Kidney (tissue), 22 donors: ENCODE measurements at places on chromosomes 13 and 19.

DNA sequence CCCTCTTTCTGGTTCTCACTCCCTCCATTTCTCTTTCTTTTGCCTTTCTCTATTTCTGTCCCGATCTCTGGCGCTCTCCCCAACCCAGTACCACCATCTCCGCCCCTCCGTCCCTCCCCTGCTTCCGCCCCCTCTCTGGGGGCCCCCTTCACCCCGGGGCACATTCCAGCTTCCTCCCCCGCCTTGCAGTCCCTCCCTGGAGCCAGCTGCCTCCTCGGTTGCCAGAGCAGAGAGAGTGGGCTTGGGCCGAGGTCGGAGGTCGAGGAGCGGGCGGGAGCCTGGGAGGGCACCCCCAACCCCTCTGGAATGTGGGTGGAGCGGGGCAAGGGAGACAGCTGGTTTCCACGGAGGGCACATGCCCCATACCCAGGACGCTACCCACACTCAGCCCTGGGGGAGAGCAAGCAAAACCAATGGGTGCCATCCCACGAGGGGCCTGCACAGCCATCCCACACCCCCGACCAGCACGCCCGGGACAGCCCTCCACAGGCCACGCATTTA, 6.5 kb upstream of the CIRBP start:
- no peaks in the 10 kb centered on the region for H3K36me3 ChIP-seq
- no peaks in the 10 kb centered on the region for H3K27me3 ChIP-seq
- peak; percentile 87 for DNase-seq
- H3K4me1 ChIP-seq, result peaks cover 39% of the 10 kb centered on the region
- H3K4me3 ChIP-seq, result no peak overlapping the region

GRCh38 chr13:49217962-49218492, 2.1 kb upstream of the MLNR start:
- H3K4me1 ChIP-seq, result no peaks in the 10 kb centered on the region
- H3K36me3 ChIP-seq, result no peaks in the 10 kb centered on the region
- DNase-seq, result no peak
- no peak overlapping the region for H3K4me3 ChIP-seq
- peaks cover 26% of the 10 kb centered on the region for H3K27me3 ChIP-seq

GRCh38 chr13:20772401-20773131, 1.2 kb downstream of the EEF1AKMT1 start:
- no peak for DNase-seq
- no peaks in the 10 kb centered on the region for H3K36me3 ChIP-seq
- H3K27me3 ChIP-seq, result no peaks in the 10 kb centered on the region
- H3K4me3 ChIP-seq, result peak overlapping the region; percentile 88
- no peaks in the 10 kb centered on the region for H3K4me1 ChIP-seq

- H3K4me3 ChIP-seq, result no peak overlapping the region
- DNase-seq, result no peak
- no peaks in the 10 kb centered on the region for H3K4me1 ChIP-seq
- peaks cover 79% of the 10 kb centered on the region for H3K36me3 ChIP-seq
- no peaks in the 10 kb centered on the region for H3K27me3 ChIP-seq
Measured at GRCh38 chr19:19654441-19654840, 9.0 kb downstream of the ATP13A1 start.

- no peaks in the 10 kb centered on the region for H3K4me1 ChIP-seq
- DNase-seq, result no peak
- H3K4me3 ChIP-seq, result no peak overlapping the region
Measured at GRCh38 chr13:60135344-60135743, 28.4 kb downstream of the DIAPH3 start.

- no peak overlapping the region for H3K4me3 ChIP-seq
- H3K36me3 ChIP-seq, result no peaks in the 10 kb centered on the region
- no peak overlapping the region for H3K27ac ChIP-seq
- DNase-seq, result no peak
- H3K4me1 ChIP-seq, result peaks cover 25% of the 10 kb centered on the region
- no peaks in the 10 kb centered on the region for H3K27me3 ChIP-seq
Measured at GRCh38 chr19:43592800-43593350, 3.1 kb downstream of the IRGQ start.

DNA sequence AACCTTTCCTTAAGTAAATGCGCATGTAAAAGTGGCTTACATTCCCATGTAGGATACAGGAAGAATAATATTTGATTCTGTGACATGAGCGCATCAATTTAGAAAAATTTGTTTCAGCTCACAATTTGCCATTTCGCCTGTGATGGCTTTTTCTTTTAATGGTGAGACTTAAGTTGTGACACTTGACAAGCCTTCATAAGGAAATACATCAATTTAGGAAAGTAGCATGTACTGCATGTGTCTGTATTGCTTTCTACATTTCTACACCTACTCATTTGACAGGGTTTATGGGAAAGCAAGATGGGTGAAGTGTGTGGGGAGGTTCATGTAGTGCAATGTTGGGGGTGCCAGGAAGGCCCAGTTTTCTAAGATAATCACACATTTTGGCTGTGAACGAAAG, 12.1 kb upstream of the SCEL start:
- H3K27ac ChIP-seq, result no peak overlapping the region
- no peak for DNase-seq
- no peaks in the 10 kb centered on the region for H3K4me1 ChIP-seq
- no peaks in the 10 kb centered on the region for H3K27me3 ChIP-seq
- H3K4me3 ChIP-seq, result no peak overlapping the region
- no peaks in the 10 kb centered on the region for H3K36me3 ChIP-seq

GRCh38 chr13:61900033-61900432, 484.4 kb upstream of the PCDH20 start:
- no peaks in the 10 kb centered on the region for H3K36me3 ChIP-seq
- no peaks in the 10 kb centered on the region for H3K4me1 ChIP-seq
- H3K27ac ChIP-seq, result no peak overlapping the region
- no peak for DNase-seq
- H3K27me3 ChIP-seq, result no peaks in the 10 kb centered on the region
- H3K4me3 ChIP-seq, result no peak overlapping the region

DNA sequence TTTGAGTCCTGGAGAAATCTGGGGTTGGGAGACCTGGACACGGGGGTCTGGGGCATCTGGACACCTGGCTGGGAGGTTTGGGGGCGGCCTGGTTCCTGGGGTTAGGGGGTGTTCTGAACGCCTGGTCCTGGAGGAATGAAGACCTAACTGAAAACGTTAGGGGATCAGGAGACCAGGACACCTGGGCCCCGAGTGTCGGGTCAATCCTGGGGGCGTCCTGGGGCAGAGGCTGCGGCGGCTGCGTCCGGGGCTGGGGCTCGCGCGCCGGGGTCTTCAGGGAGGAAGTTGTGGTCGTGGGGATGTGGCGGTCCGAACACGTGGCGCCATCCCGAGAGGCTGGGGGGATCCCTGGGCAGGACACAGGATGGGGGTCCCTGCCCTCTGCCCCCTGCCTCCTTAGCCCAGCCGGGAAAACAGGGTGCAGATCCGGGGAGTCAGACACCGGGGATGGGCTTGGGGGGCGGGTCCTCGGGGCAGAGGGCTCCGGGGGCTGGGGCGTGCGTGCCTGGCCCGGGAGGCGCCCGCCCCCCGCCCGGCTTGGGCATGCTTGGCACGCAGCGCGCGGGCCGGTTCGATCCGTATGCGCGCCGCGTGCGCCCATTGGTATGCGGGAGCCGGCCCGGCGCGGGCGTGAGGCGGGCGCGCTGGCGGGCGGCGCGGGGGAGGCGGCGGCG, 632 bp downstream of the NPAS1 start:
- no peaks in the 10 kb centered on the region for H3K36me3 ChIP-seq
- no peak overlapping the region for H3K27ac ChIP-seq
- H3K4me3 ChIP-seq, result no peak overlapping the region

GRCh38 chr19:42276821-42277220, 7.8 kb downstream of the CIC start:
- H3K27me3 ChIP-seq, result no peaks in the 10 kb centered on the region
- no peak overlapping the region for H3K27ac ChIP-seq
- no peak for DNase-seq
- no peak overlapping the region for H3K4me3 ChIP-seq

- peaks cover 12% of the 10 kb centered on the region for H3K4me1 ChIP-seq
- no peaks in the 10 kb centered on the region for H3K27me3 ChIP-seq
- no peak for DNase-seq
- no peak overlapping the region for H3K27ac ChIP-seq
Measured at GRCh38 chr13:112651311-112651710, 38.5 kb upstream of the ATP11A start.

- no peak for DNase-seq
- no peaks in the 10 kb centered on the region for H3K36me3 ChIP-seq
- no peaks in the 10 kb centered on the region for H3K27me3 ChIP-seq
- no peak overlapping the region for H3K4me3 ChIP-seq
Measured at GRCh38 chr13:51465124-51465523, 12.3 kb upstream of the INTS6 start.

GRCh38 chr13:91280801-91281200, 66.7 kb upstream of the MIR17HG start:
- no peak overlapping the region for H3K4me3 ChIP-seq
- DNase-seq, result no peak
- H3K27ac ChIP-seq, result no peak overlapping the region
- no peaks in the 10 kb centered on the region for H3K36me3 ChIP-seq
- no peaks in the 10 kb centered on the region for H3K27me3 ChIP-seq
- H3K4me1 ChIP-seq, result no peaks in the 10 kb centered on the region

DNA sequence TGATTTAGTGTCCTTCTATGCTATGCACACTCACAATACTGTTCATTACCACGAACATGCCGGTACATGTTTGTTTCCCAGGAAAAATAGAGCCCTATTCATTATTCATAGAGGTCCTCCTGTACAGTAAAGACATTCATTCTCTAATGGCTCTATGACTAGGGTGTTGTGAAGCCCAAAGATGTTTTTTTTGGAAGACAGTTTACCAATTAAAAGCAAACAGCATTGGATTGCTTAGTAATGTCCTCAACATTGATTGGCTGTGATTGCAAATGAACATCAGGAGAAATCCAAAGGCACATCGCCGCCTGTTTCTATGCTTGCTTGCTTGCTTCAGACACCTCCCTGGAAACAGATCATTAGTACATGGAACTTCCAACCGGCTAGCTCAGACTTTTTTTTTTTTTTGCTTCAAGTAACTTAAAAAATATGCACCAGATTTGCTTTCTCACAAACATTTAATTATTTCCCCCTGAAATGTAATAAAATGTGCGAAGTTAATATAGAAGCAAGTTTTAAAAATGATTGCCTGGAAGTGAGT, 8.8 kb upstream of the GPC6 start:
- no peak overlapping the region for H3K4me3 ChIP-seq
- H3K27ac ChIP-seq, result no peak overlapping the region
- H3K36me3 ChIP-seq, result no peaks in the 10 kb centered on the region
- no peaks in the 10 kb centered on the region for H3K27me3 ChIP-seq
- no peak for DNase-seq
- H3K4me1 ChIP-seq, result no peaks in the 10 kb centered on the region

GRCh38 chr19:17946965-17947784, 14.4 kb downstream of the CCDC124 start:
- peak overlapping the region; percentile 63 for H3K4me3 ChIP-seq
- H3K27ac ChIP-seq, result no peak overlapping the region
- H3K4me1 ChIP-seq, result peaks cover 5% of the 10 kb centered on the region
- no peaks in the 10 kb centered on the region for H3K36me3 ChIP-seq

DNA sequence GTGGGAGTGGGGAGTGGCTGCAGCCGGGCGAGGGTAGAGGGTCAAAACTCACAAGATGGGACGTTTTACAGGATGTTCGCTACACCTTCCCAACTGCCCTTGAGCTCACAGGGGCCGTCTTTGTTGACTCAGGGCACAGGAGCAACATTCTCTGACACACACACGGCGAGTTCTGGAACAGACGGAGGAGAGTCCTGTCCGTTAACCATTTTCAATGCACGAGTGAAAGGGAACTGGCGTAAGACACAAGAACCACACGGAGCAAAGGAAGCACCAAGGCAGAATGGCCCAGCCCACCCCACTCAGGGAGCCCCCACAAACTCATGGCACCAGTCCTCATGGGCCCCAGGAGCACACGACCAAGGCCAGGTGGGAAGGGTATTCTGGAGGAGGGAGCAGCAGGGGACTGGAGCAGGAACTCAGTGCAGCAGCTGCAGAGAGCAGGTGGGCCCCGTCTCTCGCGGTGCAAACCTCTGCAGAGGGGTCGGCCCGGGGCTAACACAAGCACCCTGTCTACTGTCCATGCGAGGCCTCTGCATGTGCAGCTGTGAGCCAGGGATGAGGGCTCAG, 37.9 kb upstream of the ISYNA1 start:
- peaks cover 23% of the 10 kb centered on the region for H3K4me1 ChIP-seq
- no peaks in the 10 kb centered on the region for H3K36me3 ChIP-seq
- no peak for DNase-seq
- H3K4me3 ChIP-seq, result no peak overlapping the region
- no peaks in the 10 kb centered on the region for H3K27me3 ChIP-seq

DNA sequence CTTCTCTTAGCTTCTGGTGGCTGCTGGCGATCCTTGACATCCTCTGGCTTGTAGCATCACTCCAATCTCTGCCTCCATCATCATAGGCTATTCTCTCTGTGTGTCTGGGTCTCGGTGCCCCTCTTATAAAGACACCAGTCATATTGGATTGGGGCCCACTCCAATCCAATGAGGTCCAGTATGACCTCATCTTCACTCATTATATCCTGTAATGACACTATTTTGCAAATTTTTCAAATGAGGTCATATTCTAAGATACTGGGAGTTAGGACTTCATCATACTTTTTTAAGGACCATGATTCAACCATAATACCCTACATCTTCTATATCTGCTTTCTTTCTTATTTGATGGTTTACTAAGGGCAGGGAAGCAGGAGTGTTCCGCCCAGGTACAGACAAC, 12.0 kb upstream of the SLC46A3 start:
- H3K4me1 ChIP-seq, result no peaks in the 10 kb centered on the region
- H3K27ac ChIP-seq, result no peak overlapping the region
- H3K36me3 ChIP-seq, result no peaks in the 10 kb centered on the region
- no peak for DNase-seq
- H3K27me3 ChIP-seq, result no peaks in the 10 kb centered on the region

- no peaks in the 10 kb centered on the region for H3K27me3 ChIP-seq
- DNase-seq, result no peak
- no peaks in the 10 kb centered on the region for H3K36me3 ChIP-seq
- no peaks in the 10 kb centered on the region for H3K4me1 ChIP-seq
- no peak overlapping the region for H3K27ac ChIP-seq
- H3K4me3 ChIP-seq, result no peak overlapping the region
Measured at GRCh38 chr13:43405457-43405856, 381.3 kb downstream of the ENOX1 start.
